HT-29 (cell line): ENCODE measurements at places on chromosomes 2 and 18. TPM values are rescaled to one million over a fixed set of nuclear protein-coding genes. Genes with fewer than 3 reads are reported as not detected.

ALK gene
- total RNA-seq, result not detected in 2 replicates

KCNG2 gene
- total RNA-seq, result not detected in 2 replicates

CFAP221 gene
- 0.39 TPM in 1 of 2 replicates, not detected in the other for total RNA-seq

GPR39 gene
- 17.0 and 18.0 TPM in 2 replicates for total RNA-seq

TSPYL6 gene
- total RNA-seq, result 0.13 TPM in 1 of 2 replicates, not detected in the other

GLI2 gene
- 0.31 and 8.7 TPM in 2 replicates for total RNA-seq

PHOSPHO2 gene
- 4.4 and 8.2 TPM in 2 replicates for total RNA-seq

GRB14 gene
- total RNA-seq, result 15.9 and 20.0 TPM in 2 replicates

LYPD6 gene
- 0.68 and 1.2 TPM in 2 replicates for total RNA-seq

RAPGEF4 gene
- not detected in 2 replicates for total RNA-seq

NCOA1 gene
- total RNA-seq, result 2.9 and 4.0 TPM in 2 replicates

SDC1 gene
- total RNA-seq, result 304 and 307 TPM in 2 replicates

DNA sequence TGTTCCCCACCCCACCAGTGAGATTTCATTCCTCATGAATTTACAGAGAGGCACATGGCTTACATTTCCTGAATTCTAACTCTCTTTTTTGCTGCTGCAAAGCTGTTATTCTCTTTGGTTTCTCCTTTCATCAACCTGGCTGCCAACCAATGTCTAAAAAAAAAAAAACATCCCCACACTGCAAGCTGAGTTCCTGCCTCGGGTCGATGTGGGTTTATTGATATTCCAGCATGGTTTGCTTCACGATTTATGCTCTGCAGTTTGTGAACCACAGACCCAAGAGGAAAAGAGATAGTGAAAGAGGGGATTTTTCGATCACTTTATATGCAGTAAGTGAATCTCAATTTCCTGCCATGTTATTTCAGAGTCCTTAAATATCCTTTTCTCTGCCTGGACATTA, 363.6 kb downstream of the LPIN1 start:
- no peak for DNase-seq

- DNase-seq, result no peak
Observed at GRCh38 chr2:173415431-173416381, 61.0 kb downstream of the CDCA7 start.

GRCh38 chr2:199662255-199662654, 188.7 kb downstream of the FTCDNL1 start:
- DNase-seq, result no peak

- DNase-seq, result no peak
Observed at GRCh38 chr2:213034585-213034984, 116.8 kb downstream of the IKZF2 start.

DNA sequence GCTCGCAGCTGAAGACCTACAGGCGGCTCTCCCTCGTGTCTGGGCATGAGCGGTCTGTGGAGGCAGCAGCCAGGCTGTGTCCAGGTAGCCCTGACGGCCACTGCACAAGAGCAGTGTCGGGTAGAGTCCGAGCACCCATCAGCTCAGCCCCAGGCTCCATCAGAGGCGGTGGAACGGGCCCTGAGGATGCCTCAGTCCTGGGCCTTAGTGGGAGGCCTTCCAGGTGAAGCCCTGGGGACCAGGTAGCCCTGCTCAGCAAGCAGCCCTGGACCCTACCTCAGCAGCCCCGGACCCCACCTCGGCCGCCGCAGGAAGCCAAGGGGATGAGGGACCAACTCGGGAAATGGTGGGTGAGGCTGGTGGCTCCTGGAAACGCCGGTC, 21.3 kb upstream of the KLF11 start:
- DNase-seq, result no peak

DNA sequence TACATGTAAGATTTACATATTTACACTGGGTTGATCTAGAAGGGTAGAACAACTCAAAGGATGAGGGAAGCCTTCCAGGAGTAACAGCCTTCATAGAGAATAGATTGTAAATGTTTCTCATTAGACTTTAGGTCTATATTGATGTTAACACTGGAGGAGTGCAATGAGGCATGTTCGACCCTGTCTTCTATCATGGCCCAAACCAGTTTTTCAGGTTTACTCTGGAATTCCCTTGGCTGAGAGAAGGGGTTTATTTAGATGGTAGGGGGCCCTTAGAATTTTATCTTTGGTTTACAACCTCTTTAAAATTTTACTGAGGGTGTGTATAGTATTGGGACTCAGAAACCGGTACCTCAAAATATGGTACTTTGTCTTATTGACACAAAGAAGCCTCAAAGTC, 634.9 kb upstream of the PIK3C3 start:
- no peak for DNase-seq

- DNase-seq, result no peak
Observed at GRCh38 chr2:70719231-70719630, 48.8 kb downstream of the ADD2 start.

DNA sequence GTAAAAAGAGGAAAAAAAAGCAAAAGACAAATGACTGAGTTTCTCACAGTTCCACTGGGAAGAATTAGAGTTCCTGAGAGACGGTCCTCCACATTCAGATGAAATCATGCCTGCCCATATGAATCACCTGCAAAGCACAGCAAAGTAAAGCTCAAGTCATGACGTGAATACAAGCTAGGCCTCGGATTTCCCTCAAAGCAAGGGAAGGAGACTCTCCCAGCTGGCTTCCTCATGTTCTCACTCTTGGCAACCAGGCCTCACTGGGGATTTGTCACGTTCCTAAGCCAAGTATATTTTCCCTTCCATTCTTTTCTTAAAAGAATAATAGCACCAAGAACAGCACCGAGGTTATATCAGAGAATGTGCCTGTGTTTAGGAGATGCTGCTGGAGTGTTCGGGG, 47.0 kb downstream of the CYP27C1 start:
- DNase-seq, result no peak

GRCh38 chr2:149141046-149141445, 102.5 kb downstream of the LYPD6B start:
- no peak for DNase-seq

DNA sequence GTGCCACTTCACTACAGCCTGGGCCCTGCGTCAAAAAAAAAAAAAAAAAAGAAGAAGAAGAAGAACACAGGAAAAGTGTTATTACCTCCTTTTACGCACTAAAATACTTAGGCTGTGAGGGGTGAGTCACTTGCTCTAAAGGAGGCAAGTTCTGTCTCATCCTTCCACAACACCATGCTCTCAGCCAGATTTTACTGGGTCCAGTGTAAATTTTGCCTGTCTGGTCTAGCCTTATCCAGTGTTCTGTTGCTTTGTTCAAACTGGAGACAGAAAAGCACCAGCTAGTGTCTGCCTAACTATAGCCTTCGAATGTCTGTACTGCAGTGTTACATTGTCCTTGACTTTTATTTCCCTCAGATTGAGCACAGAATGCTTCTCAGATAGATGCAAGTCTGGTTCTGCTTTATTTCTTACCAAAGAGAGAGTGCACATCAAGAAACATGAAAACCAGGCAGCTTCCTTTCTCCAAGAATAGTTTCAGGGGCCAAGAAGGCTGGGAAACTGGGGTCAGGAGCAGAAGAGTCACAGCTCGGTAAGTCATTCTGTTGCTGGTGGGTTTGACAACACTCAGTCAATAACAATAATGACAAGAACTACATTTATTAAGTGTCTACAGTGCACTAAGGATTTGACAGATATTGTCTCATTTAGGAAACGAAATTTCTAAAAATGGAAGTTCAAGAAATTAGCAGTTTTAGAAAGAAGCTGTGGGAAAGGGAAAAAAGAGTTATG, 3.1 kb upstream of the MSGN1 start:
- DNase-seq, result no peak

DNA sequence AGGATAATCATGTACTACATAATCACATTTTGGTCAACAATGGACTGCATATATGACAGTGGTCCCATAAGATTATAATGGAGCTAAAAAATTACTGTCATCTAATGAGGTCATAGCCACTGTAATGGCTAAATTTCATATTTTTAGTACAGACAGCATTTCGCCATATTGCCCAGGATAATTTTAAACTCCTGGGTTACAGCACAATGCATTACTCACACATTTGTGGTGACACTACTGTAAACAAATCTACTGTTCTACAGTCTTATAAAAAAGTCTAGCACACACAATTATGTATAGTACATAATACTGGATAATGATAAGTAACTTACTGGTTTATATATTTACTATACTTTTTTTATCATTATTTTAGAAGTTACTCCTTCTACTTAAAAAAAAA, 12.8 kb downstream of the EIF2AK2 start:
- DNase-seq, result no peak

GRCh38 chr2:86072271-86072858, 33.3 kb downstream of the POLR1A start:
- no peak for DNase-seq

- peak; percentile 11 for DNase-seq
Observed at GRCh38 chr18:70931942-70932814, 643.3 kb downstream of the SOCS6 start.

DNA sequence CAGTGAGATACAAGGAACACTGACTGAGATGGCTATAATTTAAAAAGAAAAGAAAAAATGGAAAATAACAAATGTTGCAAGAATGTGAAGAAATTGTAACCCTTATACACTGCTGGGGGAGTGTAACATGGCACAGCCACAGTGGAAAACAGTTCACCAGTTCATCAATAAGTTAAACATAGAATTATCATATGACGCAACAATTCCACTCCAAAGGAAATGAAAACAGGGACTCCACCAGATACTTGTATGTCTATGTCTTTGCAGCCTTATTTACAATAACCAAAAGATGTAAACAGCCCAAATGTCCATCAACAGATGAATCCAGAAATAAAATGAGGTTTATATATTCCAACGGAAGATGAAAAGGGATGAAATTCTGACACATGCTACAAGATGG, 30.8 kb downstream of the DDX18 start:
- DNase-seq, result no peak

DNA sequence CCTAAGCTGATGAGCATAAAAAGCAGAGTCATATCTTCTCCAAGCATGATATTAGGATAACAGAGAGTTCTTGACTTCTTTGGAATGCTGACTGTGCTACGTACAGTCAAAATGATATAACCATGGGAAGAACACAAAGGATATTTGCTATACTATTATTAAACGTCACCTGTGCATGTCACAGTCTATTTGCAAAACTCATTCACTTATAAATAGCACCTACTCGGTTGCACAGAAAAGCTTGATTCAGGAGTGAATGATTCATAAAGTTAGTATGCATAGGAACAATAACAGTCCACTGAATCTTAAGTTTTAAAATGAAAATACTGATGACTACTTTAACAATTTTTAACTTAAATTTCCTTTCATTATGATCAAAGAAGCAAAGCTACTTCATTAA, 83.3 kb downstream of the SP3 start:
- no peak for DNase-seq

DNA sequence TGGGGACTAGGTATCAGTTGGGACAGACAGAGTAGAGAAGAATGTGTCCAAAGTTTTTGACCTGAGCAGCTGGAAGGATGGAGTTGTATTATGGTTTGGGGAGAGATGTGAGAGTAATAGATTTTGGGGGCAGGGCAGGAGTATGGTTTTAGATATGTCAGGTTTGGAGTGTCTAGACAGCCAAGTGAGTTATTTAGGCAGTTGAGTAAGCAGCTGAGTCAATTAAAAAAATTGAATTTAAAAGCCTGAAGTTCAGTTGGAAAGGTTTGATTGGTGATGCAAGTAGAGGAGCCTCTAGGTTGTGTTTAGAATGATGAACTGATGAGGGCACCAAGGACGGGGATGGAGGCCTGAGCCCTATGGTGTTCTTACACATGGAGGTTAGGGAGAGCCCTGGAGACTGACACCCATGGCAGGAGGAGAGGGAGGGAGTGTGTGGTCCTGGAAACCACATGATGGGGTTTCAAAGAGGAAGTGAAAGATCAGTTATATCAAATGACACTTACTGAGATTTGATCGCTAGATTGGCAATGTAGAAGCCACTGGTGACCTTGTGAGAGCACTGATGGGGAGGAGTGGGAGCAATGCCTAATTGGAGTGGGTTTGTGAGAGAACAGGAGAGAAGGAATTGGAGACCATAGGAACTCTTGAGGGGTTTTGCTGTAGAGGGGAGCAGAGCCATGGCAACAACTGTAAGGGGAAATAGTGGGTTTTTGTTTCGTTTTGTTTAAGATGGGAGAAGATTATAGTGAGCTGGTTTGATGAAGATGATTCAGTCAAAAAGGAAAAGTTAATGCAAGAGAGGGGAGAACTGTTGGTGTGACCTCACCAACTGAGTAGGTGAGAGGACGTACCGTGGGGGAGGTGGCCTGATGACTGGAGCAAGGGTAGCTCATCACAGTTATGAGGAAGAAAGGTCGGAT, 10.3 kb downstream of the ITGA6 start:
- DNase-seq, result no peak

DNA sequence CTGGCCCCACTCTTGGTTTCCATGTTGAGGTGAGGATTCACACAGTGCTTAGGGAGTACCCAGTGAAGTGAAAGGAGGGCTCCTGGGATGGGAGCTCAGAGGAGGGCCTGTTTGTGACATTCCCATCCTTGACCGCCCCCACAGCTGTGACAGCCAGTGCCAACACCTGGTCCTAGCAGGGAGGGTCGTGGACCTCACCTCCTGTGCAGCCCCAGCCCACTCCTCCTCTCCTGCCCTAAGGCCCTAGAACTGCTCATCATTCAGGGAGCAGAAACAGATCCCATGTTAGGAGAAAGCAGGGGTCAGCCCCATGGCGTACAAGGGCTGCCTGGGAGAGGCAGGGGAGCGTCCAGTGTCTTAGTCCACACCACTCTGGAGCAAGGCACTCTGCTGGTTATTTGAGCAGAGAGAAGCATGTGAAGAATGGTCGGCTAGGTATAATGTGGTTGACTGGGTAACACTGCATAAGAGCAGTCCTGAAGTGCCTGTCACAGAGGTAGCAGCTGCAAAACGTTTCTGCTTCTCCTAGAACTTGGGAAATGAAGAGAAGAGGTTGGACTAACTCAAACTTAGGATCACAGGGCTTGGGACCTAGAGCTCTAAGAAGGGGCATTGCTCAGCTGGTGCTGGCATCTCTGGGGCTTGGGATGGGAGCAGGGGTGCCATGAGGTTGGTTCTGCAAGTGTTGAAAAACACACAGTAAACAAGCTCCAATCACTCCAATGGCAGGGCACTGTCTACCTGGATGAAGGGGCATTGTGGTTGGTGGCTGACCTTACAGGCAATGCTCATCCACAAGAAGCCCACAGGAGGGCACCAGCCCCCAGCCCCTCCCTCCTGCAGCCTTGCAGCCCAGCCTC, 55.6 kb downstream of the FAM168B start:
- DNase-seq, result no peak

GRCh38 chr18:44536046-44536445, 144.6 kb upstream of the SETBP1 start:
- DNase-seq, result no peak

DNA sequence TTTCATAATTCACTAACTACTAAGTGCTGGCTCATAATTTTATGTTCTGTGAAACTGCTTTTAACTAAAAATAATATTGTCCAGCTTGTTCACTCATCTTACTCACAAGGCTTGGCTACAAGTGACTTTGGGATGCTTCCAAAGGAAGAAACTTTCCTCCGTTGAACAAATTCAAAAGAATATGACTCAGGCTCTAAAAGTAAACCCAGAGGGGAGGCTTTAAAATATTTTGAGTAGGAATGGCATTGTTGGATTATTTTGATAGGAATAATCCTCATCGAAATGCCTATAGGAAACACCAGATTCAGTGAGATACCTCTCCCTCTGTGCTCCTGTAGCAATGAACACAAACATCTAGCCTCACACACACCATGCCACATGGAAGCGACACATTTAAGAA, 25.2 kb upstream of the TLK1 start:
- DNase-seq, result no peak

- no peak for DNase-seq
Observed at GRCh38 chr2:133835821-133836619, 267.8 kb upstream of the NCKAP5 start.
